ENCODE measurements at places on chromosomes 12 and 14.
A peak's percentile ranks its signal among the peaks of the same experiment; 100 is the strongest.

DNA sequence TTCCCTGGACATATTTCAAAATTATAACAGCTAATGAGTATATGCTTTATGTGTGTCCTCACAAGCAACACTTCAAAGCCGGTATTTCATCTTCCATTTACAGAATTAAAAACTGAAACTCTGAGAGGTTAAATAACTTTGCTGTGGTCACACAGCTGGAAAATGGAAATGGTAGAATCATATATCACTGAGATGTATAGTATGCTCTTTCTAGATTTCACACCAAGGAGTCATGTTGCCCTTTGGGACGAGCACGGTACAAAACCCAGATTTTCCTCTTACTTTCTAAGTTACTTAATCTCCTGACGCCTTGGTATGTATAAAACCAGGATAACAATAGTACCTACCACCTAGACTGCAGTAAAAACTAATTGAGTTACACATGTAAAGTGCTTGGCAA is 152.6 kb upstream of the GRIP1 start:
- no peak for DNase-seq

- DNase-seq: no peak
Measured at GRCh38 chr14:101221549-101222160, 318.1 kb upstream of the RTL1 start.

- DNase-seq: no peak
Measured at GRCh38 chr14:75609116-75609515, 30.7 kb downstream of the FLVCR2 start.

DNA sequence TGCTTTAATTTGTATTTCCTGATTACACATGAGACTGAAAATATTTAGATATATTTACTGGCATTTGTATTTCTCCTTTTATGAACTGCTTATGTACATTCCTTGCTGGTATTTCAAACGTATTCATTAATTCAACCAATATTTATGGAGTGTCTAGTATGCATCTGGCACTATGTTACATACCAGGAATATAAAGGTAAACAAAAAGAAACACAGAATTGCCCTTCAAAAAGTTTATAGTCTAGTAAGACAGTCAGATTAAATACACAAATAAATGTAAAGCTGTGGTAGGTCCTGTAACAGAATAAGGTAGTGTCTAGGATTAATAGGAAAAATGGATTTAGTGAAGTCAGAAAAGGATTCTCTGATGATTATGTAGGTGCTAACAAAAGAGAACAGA is 87.5 kb downstream of the PPP1R12A start:
- DNase-seq: no peak

DNA sequence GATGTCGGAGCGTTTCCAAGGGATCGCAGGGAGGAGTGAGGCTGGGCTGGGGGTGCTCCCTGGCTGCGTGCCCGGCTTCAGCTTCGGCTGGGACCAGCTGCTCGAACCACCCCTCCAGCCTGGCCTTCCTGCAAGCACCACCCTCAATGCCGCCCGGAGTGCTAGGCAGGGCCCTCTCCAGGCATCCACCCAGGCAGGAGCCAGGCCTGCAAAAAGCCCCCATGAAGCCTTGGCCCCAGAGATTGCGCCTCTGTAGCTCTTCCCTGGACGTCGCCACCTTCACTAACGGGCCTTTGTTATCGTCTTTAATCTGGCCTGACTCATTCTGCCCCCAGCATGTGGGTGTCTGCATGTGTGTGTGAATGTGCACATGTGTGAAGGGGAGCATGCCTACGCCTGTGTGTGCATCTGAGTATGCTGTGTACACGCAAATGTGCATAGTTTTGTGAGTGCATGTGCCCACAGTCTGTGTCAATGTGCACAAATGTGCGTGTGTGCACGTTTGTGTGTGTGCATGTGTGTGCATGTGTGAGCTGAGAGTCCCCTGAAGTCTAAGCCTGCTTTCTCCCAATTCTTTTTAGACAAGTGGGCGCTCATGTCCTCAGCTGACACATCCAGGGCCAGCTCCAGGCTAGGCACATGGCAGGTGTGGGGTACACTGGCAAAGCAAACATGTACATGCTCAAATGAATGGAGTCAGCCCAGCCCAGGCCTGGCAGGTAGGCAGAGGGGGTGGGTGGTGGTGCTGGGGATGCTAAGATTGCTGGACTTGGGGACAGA is 195.4 kb upstream of the C14orf180 start:
- DNase-seq: no peak

GRCh38 chr12:46386877-46387629 is 14.5 kb upstream of the SLC38A2 start:
- peak; percentile 34 for DNase-seq

- no peak for DNase-seq
Measured at GRCh38 chr12:131464081-131464480, 246.8 kb upstream of the SFSWAP start.

- DNase-seq: peak; percentile 28
Measured at GRCh38 chr12:117580718-117581062, 219.3 kb upstream of the NOS1 start.

GRCh38 chr14:102182936-102183619 is 43.4 kb downstream of the WDR20 start:
- DNase-seq: no peak

GRCh38 chr14:87018294-87018693 is 974.7 kb downstream of the GALC start:
- DNase-seq: no peak

GRCh38 chr12:109863847-109864712 is 16.3 kb downstream of the GLTP start:
- DNase-seq: no peak

DNA sequence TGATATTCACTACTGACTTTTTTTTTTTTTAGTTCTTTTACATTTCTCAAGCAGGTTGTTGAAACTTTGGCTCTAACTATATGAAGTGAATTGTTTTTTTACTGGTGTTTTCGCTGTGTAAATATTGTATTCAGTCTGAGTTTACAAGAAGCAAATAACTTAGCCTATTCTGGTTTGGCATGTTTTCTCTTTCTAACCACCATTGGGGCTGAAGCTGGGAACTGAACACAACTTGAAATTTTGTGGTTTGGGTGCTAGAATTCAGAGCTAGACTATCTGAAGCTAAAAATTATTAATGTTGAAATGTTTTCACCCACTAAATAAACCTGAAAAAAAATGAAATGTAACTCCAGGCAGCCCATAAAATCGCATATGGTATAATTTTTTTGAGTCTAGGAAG is 37.2 kb downstream of the RAD51B start:
- DNase-seq: no peak

DNA sequence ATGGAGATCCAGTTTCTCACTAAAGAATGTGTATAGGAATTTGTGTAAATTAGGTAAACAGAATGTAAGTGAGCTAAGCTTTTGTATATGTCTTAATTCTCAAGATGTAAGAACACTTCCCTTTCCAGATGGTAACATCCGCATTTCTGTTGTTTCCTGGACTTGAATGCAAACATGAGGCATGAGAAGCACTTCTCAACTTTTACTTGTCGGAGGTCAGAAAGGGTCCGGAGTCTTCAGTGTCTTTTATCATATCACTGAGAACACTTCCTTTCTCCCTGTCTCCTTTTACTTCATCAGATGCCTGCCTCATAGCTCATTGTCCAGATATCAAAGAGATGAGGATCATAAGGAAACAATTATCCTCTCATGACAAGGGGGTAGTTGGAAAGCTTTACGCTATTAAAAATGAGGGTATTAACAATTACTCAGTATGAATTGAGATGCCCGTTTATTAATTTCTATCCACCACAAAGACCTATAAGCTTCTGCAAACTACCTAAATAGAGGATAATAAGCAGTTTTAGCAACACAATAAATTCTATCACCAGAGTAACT is 214.1 kb upstream of the FLRT2 start:
- no peak for DNase-seq

DNA sequence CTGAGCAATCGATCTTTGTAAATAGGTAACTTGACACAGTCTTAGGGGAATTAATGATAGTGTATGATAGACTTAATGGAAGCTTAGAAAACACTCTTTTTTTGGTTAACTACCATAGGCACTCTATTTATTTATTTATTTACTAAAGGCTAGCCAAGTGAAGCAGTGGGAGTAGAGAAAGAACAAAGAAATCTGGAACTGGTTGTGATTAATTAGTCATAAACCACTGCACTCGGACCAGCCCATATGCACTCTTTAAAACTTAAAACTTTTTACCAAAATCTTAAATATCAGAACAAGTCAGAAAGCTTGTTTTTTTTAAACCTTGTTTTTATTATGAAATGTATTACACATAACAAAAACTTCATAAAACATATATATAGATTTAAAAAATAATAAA is 49.5 kb upstream of the SRP54 start:
- DNase-seq: no peak

- DNase-seq: no peak
Measured at GRCh38 chr14:42057111-42057510, 450.4 kb downstream of the LRFN5 start.

- DNase-seq: peak; percentile 79
Measured at GRCh38 chr12:56078931-56079722, 838 bp upstream of the ERBB3 start.

DNA sequence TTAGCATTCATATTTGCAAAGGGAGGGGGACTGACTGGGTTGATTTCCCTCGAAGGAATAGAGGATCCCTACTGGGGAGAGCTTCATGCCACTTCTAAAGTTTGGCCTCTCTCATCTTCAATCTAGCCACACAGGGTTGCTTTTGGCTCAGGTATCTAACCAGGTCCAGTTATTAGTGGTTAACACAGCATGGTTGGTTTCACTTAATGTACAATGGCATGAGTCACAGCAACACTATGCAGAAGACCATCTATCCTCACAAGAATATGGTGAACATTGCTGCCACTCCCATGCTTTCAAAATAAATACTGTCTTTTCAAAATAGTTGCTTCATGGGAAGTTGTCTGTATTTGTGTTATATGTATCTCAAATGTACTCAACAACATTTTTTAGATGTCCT is 6.6 kb upstream of the RAB3IP start:
- DNase-seq: no peak

DNA sequence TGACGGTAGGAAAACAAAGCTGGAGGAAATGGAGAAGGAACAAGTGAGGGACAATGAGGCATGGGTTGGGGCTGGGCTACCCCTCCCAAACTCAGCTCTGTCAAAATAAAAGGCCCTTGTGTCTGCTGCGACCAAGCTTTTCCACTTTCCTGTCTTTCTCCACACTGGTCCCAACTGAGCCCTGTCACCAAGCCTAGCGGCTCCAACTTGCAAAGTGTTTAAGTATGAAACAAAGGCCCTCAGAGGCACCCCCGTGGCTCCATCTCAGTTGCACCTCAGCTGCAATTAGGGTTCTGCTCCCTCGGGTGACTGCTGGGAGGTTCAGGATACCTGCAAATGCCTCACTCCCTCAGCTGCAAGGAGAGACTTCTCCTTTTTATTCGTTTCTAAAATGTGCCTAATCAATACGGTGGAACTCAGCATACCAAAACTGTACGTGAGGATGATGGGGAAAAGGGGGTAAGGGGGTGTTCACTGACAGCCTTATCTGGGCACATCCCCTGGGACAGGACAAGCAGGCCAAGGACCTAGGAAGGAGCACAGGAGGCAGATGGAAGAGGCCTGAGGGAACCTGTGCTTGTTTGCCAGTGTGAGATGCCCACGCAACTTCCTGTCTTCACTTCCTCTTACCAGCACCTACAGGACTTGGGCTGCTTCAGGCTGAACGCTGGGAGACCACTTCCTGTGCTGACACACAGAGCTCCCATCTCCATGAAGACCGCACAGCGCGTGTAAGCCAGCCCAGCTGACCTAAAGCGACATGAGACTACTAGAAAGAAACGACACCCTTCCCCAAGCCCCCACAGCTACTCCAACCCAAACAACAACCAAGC is 8.9 kb downstream of the VAMP1 start:
- DNase-seq: peak; percentile 84

DNA sequence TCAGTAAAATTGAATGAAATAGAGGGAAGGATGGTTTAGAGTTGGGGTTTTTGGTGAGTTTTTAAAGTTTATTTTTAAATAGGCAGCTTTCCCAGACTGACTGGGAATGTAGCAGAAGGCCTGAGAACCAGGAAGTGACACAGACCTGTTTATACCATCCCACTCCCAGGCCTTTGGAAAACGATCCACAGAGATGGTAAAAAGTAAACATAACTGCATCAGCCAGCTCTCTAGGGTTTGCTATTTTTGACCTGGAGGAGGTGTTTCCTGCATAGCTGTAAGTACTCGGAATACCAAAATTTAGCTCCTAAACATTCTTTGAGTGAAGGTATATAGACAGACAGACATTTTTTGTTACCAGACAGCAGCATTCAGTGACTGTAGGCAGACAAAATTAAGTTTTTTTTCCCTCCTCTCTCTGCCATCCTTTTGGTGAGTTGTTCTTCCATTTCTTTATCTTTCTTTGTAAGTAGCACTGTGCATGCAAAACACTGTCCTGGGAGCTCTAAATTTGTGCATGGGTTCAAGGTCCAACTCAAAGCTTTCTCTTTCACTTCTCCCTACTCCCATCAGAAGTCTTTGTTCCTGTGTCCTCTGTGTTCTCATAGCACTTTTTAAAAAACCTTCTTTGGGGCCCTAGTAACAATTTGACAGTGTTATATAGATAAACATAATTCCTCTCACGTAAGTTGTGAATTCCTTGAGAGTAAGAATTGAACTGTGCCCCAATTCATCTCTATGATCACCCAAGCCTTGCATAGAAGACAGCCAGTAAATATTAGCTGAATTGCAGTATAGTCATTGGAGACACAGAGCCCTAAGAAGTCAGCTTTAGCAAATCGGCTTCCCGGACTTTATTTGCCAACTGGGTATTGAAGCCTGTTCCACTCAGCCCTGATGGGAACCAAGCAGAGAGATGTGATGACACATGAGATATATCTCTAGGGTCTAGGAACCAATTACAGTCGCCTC is 37.4 kb downstream of the SUSD6 start:
- DNase-seq: peak; percentile 45

DNA sequence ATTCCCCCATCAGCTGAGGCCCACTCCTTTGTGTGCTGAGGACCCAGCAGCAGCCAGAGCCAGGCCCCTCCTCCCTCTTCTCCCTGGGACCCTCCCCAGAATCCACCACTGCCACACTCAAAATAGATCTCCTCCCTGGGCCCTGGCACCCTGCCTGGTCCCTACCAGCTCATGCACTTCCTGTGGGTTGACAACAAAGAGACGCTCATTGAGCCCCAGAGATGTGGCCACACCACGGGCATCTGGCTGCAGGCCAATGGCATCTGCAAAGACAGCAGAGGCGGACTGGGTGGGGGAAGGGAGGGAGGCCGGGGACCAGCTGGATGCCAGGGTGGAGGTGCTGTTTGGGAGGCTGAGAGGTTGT is 16.0 kb upstream of the ENDOU start:
- peak; percentile 17 for DNase-seq

- DNase-seq: no peak
Measured at GRCh38 chr12:31289441-31289840, 36.5 kb downstream of the SINHCAF start.

- DNase-seq: no peak
Measured at GRCh38 chr14:87405563-87405962, 587.4 kb downstream of the GALC start.

DNA sequence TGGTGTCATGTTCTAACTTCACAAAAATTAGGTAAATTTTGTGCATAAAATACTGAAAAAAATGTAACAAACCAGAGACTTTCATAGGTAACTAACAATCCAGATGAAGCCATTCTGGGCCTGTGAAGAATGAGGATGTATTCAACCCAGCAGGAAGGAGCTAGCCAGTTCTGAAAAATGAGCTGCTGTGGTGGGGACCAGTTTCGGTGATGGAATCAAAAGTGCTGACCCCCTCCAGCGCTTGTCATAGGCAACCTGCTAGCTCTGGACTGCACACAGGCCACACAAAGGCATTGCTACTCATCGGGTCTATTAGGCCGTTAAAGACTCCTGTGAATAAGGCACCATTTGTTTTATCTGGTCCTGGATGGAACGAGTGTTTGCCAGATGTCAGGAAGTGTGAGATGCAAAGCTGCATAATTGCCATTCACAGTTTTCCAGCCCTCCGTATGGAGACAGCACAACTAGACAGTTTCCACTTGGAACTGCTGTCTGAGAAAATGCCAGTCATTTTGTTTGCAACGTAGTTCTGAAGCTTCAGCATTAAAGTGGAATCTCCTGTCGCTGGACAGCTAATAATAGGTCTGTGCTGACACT is 3.3 kb upstream of the RIMBP2 start:
- DNase-seq: no peak
